Inflammatory macrophage treated with lipopolysaccharide for 4 hours (primary cell): ENCODE measurements at places on chromosomes 7 and 10.

- no peak for DNase-seq
Observed at GRCh38 chr7:114966156-114966555, 44.3 kb downstream of the MDFIC start.

DNA sequence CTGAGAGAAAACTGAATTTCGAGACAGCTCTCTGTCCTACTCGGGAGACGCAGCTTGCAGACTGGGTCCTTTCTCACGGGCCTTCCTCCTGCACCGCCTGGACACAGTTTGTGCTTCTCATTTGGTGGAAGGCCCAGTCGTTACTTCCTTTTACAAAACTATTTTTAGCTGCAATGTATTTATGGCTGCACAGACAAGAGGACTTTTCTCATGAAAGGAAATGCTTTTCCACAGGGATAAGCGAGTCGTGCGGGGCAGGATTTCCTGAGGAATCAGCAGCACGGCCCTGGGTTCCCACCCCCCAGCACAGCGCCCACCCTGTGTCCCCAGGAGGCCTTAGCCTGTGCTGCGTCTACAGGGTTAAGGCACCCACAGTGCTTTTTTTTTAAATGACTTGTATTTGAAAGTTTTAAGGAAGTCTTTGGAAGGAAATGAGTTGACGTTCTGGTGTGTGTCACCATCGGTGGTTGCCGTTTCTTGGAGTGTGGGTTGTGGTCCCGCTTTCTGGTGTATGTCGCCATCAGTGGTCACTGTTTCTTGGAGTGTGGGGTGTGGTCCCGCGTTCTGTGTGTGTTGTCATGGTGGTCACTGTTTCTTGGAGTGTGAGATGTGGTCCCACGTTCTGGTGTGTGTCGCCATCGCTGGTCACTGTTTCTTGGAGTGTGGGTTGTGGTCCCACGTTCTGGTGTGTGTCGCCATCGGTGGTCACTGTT, 50.9 kb downstream of the INPP5A start:
- peak; percentile 96 for DNase-seq

DNA sequence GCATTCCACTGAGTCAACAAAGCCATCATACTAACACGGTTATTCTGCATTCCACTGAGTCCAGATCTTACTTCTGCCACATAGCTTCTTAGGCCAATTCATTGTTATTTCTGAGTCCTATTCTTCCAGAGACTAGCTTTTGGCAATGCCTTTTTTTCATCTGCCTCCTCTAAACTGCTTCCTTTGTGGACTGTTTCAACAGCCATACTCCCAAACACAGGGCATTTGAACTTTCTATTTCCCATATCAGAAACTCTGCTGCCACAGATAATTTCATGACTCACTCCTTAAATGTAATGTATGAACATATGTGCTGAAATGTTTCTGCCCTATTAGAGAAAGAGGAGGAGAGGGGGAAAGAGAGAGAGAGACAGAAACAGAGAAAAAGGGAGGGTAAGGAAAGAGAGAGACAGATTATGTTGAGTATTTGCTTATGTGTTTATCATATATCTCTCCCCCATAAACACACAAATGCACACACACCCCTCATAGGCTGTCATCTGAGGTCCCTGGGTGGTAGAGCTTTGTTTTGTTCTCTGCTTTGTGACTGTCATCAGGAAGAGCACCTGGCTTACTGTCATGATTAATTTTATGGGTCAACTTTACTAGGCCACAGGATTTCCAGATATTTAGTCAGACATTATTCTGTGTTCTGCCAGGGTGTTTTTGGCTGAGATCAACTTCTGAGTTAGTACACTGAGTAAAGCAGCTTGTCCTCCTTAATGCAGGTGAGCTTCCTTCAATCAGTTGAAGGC, 308.0 kb upstream of the KCND2 start:
- no peak for DNase-seq

GRCh38 chr7:151430391-151431205, 9.3 kb downstream of the CRYGN start:
- no peak for DNase-seq

- DNase-seq, result peak; percentile 32
Observed at GRCh38 chr10:71213127-71213621, 804 bp downstream of the UNC5B start.

- DNase-seq, result no peak
Observed at GRCh38 chr7:128453836-128454804, 1.6 kb upstream of the HILPDA start.

DNA sequence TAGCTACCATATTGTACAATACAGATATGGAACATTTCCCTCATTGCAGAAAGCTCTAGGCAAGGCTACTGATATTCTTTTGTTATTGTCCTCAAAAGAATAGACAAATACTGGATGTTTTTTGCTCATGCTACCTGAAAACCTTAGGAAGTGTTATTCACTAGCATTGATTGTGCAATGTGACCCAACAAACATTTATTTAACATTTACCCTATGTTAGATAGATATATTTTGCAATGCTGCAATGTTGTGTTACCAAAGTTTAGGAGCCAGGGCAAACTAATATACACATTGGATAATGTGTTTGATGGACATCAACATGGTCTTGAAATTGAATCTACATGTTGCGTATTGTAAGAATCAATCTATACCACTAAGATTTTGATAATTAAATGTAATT, 112.8 kb upstream of the CREB5 start:
- no peak for DNase-seq

GRCh38 chr7:106978425-106979420, 65.8 kb upstream of the PRKAR2B start:
- no peak for DNase-seq

DNA sequence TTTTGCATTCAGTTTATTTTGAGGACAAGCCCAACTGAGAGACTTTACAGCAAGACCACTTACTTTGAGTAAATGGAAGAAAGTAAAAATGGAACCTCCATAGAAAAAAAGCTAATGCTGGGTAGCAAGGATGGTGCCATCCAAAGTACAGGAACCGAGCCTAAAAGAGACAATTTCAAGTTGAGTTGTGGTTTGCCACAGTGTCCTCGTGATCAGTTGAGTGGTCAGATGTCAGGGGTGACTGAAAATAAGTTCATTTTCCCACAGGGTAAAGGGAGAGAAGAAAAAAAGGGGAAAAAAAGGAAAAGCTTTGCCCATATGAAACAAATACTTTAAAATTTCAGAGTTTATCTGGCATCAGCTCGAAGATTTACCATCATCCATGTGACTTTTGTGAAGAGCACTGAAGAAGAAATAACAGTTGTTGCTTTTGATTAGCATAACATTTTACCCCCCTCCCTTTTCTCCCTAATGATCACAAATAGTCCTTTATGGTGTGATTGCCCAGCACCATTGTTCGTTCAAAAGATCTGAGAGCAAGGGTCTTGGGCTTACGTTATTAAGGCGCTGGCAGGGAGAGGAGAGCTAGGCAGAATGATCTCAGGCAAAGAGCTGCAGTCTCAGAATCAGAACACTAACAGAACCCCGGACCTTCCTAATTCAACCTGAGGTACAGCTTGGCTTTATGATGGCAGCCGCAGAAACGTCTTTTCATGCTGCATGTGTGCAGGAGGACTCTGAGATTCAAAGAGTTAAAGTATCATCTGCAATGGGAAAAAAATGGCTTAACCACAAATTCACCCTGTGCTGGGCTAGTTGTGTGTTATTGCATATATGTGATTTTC, 338.1 kb downstream of the RNLS start:
- DNase-seq, result peak; percentile 35

DNA sequence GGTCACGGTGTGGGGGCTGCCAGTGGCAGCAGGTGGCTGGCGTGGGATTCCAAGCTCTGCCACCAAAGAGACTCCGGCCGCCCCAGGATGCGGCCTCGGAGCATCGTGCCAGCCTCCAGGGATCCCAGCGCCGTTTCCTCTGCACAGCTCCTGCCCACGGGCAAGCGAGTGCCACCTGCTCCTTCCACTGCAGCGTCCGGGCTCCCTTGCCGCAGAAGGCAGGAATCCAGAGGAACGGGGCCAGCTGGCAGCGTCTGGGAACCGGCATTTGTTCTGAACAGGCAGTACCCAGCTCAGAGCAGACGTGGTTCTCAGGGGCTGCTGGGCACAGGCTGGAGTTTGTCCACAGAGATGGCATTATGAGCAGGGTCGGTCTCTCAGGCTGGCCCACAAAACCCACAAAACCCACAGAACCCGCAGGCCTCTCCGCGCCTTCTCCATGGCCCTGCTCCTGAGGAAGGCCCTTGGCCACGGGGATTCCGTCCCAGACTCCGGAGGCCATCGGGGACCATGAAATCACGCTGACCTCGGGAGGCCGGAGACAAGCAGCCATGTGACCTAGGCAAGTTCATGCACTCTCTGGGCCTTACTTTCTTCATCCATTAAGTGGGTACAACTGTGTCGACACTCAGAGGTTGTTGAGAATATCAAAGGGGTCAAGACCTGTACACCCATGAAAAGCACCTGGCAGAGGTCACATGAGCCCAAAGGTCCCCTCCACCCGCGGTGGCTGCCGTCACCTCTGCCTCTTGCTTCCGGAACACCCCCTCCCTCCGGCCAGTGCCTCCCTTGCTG, 72.1 kb upstream of the TNRC18 start:
- no peak for DNase-seq

DNA sequence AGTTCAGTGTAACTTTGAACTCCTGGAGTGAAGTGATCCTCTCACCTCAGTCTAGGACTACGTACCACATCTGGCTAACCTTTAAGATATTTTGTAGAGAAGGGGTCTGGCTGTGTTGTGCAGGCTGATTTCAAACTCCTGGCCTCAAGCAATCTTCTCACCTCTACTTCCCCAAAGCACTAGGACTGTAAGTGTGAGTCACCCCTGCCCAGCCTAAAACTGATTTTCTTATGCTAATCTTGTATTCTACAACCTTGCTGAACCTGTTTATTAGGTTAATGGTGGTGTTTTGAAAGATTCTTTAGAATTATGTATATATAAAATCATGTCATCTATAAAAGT, 58.0 kb downstream of the LCOR start:
- peak; percentile 36 for DNase-seq

DNA sequence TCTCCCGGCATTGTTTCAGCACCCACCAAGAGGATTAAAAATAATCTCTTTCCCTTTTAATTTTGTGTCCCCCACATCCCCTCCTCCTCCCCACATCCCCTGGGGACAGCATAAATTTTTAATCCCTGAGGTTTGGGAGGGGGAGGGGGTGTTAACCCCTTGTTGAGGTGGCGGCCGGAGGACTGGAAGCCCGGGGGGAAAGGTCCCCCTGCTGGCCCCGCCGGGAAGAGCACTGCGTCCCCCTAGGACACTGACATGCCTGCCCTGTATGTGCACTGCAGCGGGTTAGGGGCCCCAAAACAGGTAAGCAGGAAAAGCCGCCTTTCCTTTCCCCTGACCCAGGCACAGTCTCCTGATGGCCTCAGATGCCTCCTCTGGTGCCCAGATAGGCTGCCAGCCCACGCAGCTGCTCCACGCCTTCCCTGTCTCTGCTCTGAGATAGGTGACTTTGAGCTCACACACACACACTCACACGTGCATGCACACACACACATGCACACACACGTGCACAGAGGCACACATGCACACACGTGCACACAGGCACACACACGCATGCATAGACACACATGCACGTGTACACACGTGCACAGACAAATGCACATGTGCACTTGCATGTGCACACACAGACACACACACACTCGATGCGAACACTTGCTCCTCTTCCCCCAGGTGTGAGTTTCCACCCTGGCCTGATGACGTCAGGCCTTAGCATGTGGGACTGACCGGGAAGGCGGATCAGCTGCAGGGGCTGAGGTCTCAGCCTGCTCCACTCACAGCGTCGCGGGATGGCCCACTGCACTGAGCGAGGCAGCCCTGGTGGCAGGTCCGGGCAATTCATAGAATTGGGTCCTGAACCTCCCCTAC, 12.3 kb downstream of the CNPY1 start:
- DNase-seq, result peak; percentile 17

DNA sequence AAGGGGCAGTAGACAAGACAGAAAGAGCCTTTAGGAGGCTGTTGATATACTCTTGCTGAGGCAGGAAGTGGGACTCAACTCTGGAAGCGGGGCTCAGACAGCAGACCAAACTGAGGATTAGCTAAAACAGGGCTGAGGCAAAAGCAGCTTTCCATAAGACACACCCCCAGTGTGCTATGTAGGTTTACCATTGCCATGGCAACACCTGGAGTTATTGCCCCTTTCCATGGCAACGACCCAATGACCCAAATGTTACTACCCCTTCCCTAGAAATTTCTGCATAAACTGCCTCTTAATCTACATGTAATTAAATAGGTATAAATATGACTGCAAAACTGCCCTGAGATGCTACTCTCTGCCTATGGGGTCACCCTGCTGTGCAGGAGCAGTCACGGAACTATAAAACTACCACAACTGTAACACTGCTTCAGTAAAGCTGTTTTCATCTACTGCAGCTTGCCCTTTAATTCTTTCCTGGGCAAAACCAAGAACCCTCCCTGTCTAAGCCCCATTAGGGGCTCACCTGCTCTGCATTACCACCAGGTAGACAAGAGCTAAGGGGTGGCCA, 348.4 kb upstream of the PODXL start:
- no peak for DNase-seq

DNA sequence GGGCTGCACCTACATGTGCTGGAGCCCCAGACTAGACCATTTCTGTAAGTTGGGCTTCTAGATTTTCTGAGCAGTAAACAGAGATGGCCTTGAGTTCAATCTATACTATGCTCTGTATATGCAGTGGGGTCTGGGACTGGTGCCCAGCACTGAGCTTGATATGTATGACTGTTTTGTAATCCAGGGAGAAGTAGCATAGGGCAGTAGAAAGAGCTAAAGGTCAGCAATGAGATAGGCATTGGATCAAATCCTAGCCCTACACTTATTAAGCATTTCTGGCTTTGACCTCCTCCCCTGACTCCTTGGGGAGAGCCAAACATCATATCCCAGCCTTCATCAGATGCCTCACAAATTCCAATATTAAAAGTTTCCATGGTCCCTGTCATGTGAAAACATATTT, 254.6 kb downstream of the TSPAN12 start:
- no peak for DNase-seq

DNA sequence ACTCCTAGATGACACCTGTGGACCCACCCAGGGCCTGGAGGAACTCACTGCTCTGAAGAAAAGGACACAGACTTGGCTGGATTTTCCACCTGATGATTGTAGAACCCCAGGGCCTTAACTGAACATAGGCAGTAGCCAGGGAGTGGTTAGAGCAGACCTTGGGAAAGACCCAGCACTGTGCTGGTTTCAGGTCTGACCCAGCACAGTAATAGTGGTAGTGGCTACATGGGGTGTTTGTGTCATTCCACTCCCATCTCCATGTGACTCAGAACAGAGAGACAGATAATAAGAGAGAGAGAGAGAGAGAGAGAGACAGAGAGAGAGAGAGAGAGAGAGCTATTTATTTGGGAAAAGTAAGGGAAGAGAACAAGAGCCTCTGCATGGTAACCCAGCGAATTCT, 239.1 kb upstream of the MEOX2 start:
- DNase-seq, result no peak

GRCh38 chr7:25965405-25966123, 186.4 kb upstream of the NFE2L3 start:
- no peak for DNase-seq

- DNase-seq, result no peak
Observed at GRCh38 chr7:8443576-8444467, 10.4 kb downstream of the NXPH1 start.

- no peak for DNase-seq
Observed at GRCh38 chr7:77308792-77309191, 107.4 kb downstream of the GSAP start.
